ENCODE measurements at places on chromosomes 3 and 15. TPM values are rescaled to one million over a fixed set of nuclear protein-coding genes. Genes with fewer than 3 reads are reported as not detected.

Gene TMEM108
- 16.9 TPM for total RNA-seq

Gene WDR82
- 72.8 TPM for total RNA-seq

Gene CD96
- 3.1 TPM for total RNA-seq

Gene LPP
- total RNA-seq = 219 TPM

Gene ZKSCAN7
- 3.7 TPM for total RNA-seq

Gene CAND2
- total RNA-seq = 5.6 TPM

Gene PXK
- 41.7 TPM for total RNA-seq

Gene MAGEL2
- total RNA-seq = 0.18 TPM

Gene ATP13A5
- total RNA-seq = 1.1 TPM

Gene HSPBAP1
- 11.6 TPM for total RNA-seq

Data from lung (tissue), 17 donors.